ENCODE measurements at places on chromosomes 11 and 22. TPM values are rescaled to one million over a fixed set of nuclear protein-coding genes. Genes with fewer than 3 reads are reported as not detected.

The PPP2R1B gene
- total RNA-seq = 9.6 TPM

The YPEL1 gene
- total RNA-seq = 16.6 TPM

The SVIP gene
- 13.1 TPM for total RNA-seq

DNA sequence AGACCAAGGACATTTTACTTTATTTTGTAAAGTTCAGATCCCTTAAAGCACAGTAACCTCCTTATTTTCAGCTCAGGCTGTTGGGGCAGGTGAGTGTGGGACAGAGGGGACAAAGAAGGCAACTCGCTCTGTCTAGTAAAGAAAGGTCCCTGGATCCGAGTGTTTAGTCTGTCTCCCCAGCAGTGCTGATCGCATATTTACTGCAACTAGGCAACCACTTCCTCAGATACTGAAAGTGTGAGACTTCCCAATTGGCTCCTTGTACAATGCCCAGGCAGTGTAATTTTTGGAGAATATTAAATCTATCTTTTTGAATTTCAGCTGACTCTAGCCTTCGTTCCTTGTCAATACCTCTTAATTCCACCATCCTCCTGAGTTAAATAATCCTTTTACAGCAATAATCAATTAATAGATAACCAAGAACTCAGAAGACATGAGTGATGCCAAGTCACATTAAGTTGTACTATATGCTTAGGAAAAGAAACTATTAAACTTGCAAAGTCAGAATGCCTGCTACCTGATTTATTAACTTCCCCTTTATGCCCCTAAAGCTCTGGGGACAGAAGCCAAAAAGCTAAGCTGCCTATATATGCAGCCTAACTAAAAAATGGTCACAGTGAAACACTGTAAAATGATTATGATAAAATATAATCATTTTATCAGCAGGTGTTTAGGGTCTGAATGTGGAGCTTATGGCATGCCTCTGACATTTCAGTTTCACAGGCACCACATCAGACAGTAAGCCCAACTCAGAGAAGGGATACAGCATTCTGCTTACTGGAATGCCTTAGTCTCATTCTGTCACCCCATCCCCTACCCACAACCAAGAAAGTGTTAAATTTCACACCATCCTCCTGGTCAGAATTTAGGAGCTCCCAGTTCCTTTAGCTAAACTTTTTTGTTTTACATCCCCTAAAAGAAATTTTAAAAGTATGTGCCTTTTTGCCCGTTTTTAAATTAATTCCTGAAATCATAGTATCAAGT is 138.7 kb downstream of the TRIM44 start:
- H3K4me1 ChIP-seq = peaks cover 8% of the 10 kb centered on the region
- H3K27me3 ChIP-seq = no peaks in the 10 kb centered on the region

DNA sequence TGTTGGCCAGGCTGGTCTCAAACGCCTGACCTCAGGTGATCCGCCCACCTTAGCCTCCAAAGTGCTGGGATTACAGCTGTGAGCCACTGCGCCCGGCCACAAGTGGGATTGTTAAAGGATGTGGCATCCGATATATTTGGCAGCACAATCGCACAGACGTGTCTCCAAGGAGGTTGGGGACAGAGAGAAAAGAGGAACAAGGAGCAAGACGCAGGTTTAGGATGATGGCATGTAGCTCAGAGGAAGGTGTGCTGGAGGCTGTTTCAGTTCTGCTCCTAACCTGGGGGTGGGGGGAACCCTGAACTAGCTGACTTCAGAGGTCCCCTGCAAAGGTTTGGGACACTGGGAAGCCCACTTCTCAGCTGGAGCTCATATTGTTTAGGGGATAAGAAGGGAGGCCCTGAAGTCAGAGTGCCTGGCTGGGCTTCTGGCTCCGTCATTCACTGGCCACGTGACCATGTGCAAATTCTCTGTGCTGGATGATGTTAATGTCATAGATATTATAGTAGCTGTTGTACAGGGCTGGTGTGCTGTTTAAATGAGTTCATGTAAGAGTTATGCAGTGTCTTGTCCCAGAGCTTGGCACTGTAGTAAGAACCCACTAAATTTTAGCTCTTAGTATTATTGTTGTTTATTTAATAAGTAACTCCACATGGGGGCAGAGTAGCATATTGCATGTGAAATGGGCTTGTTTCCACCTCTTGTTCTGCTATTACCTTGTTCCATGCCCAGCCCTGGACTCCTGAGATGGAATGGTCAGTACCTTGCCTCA is 129.7 kb downstream of the ST3GAL4 start:
- no peak overlapping the region for H3K27ac ChIP-seq
- no peak for DNase-seq
- H3K4me1 ChIP-seq = peaks cover 8% of the 10 kb centered on the region
- no peak overlapping the region for H3K4me3 ChIP-seq
- no peaks in the 10 kb centered on the region for H3K36me3 ChIP-seq

DNA sequence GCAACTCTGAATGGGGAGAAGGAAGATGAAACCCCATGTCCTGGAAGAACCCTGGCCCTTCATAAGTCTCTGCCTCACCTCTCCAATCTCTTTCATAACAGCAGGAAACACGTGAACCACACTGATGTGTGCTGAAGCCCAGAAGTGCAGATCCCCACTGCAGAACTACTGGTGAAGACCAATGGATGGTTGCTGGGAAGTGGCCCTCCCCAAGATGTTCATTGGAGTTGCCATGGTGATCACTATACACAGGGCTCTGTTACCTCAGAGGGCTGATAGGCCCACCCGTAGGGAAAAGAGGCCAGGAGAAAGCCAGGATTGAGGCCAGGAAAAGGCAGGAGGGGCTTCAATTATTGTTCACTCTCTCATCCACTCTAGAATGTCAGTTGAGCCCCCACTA is 11.6 kb downstream of the TST start:
- peaks cover 17% of the 10 kb centered on the region for H3K27me3 ChIP-seq
- H3K4me1 ChIP-seq = peaks cover 34% of the 10 kb centered on the region
- no peak overlapping the region for H3K4me3 ChIP-seq
- DNase-seq = no peak
- no peaks in the 10 kb centered on the region for H3K36me3 ChIP-seq

- DNase-seq = no peak
- H3K27ac ChIP-seq = no peak overlapping the region
- no peak overlapping the region for H3K4me3 ChIP-seq
- no peaks in the 10 kb centered on the region for H3K27me3 ChIP-seq
These were observed 124.5 kb downstream of the TRIM44 start for GRCh38 chr11:35787013-35787504.

DNA sequence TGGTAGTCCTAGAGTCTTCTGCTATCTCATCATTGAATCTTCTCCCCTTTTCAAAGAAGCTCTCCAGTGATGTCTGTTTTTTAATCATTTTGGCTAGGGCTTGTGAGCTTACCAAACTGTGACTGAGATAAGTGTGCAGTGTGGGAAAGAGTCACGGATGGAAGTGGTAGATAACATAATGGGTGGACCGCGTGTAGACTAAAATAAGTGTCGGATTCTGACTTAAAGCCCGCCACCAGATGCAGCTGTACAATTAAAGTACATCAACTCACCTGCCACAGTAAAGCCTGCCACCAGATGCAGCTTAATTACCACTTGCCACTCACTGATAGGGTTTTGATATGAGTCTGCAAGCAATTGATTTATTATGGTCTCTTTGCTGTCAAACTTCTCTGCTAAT is 581.5 kb downstream of the LRRC4C start:
- no peak for DNase-seq
- H3K36me3 ChIP-seq = no peaks in the 10 kb centered on the region
- H3K27ac ChIP-seq = no peak overlapping the region
- H3K27me3 ChIP-seq = no peaks in the 10 kb centered on the region
- H3K4me3 ChIP-seq = no peak overlapping the region
- H3K4me1 ChIP-seq = no peaks in the 10 kb centered on the region

DNA sequence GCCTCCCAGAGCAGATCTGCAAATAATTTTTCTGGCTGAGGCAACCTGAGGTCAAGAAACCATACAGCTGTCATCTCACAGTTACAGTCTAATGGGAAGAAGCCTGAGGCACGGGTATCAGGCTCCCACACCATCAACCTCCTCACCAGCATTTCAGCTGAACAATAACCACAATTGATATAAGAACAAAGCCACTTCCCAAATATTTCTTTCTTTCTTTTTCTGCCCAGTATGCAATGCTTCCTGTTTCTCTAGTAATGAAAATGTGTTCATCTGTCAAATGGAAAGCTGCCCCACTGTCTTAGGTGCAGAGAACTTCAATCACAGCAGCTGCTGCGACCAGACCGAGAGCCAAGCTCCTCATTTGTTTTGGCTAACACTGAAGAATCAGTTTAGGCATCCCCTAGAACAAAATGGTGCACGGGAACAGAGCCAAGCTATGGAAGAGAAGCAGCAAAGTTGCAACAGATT is 108.4 kb downstream of the BLID start:
- H3K27ac ChIP-seq = peak overlapping the region; percentile 34
- peaks cover 12% of the 10 kb centered on the region for H3K4me1 ChIP-seq
- no peak for DNase-seq
- H3K4me3 ChIP-seq = no peak overlapping the region

DNA sequence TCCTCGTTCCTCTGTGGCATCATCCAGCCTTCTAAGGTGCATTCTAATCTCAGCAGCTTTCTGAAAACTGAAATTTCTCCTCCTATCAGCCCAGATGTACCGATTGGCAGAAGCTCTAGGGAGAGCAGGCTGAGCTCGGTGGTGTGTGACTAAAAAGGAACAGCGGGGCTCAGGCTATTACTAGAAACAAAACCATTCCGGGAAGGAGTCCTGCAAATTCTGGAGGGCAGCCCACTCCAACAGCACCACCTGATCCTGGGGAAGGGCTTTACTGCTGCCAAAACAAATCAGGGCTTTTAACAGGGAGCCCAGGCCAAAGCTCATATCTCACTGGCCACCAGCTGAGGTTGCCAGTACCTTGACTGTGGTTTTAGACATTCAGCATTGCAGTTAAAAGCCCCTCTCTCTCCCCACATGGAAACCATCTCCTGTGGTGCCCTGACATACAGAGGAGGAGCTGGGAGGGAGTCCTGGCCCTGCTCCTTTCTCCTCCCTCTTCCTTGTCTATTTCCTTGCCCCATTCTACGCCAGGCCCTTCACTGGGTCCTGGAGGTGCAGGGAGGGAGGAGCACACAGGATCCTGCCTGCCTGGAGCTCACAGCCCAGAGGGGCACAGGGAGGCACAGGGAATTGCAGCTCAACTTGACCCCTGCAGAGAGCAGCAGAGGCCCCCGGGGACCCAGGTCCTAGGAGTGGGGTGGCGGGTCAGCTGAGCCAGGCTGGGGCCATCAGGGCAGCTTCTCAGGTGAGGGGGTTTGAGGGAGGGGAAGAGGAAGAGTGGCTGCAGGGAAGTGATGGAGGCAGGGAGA is 889 bp downstream of the PLAAT4 start:
- H3K4me3 ChIP-seq = peak overlapping the region; percentile 63
- peak overlapping the region; percentile 86 for H3K27ac ChIP-seq
- H3K36me3 ChIP-seq = no peaks in the 10 kb centered on the region
- peaks cover 31% of the 10 kb centered on the region for H3K4me1 ChIP-seq

GRCh38 chr11:94017446-94017845 is 3.7 kb upstream of the HEPHL1 start:
- H3K4me1 ChIP-seq = no peaks in the 10 kb centered on the region
- no peaks in the 10 kb centered on the region for H3K27me3 ChIP-seq
- H3K27ac ChIP-seq = no peak overlapping the region
- no peaks in the 10 kb centered on the region for H3K36me3 ChIP-seq

- H3K4me1 ChIP-seq = peaks cover 8% of the 10 kb centered on the region
- H3K27ac ChIP-seq = no peak overlapping the region
- H3K36me3 ChIP-seq = no peaks in the 10 kb centered on the region
- H3K27me3 ChIP-seq = no peaks in the 10 kb centered on the region
- no peak for DNase-seq
These were observed 15.6 kb upstream of the JAM3 start for GRCh38 chr11:134052988-134053945.

DNA sequence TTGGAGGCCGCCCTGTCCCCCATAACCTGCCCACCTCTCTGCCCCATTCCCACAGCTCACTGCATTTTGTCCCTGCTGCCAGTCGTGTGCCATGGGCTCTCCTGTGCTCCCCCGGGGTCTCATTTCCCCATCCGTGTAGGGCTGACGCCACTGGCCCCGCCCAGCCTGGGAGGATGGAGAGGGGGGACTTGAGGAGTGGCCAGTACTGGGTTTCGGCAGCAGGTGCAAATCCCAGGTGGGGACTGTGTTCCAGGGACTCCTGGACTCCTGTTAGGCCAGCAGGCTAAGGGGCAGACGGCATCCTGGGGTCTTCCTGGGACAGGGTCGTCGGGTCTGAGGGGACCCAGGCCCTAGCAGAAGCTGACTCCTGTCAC is 1.2 kb upstream of the MYO7A start:
- H3K4me1 ChIP-seq = peaks cover 14% of the 10 kb centered on the region

DNA sequence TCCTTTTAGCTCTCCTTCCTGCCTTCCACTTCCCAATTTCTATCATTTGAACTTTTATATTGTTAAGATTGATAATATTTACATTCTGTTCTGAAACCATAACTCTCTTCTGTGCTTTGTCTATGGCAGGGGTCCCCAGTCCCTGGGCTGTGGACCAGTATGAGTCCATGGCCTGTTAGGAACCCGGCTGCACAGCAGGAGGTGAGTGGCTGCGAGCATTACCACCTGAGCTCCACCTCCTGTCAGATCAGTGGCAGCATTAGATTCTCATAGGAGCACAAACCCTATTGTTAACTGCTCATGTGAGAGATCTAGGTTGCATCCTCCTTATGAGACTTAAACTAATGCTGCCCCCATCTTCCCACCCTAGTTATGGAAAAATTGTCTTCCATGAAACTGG is 48.4 kb upstream of the HEPHL1 start:
- peak; percentile 26 for DNase-seq
- H3K4me3 ChIP-seq = no peak overlapping the region

DNA sequence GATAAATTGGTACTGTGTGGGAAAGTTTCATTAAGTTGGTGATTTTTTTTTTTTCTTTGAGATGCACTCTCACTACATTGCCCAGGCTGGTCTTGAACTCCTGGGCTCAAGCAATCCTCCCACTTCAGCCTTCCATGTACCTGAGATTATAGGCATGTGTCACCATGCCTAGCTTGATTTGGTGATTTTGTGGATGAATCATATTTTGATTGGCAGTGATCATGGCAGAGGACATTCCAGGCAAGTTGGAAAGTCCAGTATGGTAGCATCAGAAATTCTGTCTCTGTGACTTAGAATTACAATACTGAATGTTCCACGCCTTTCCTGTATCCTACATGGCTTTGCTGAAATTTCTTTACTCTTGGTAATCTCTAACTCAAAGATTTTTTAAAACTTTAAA is 49.4 kb downstream of the HORMAD2 start:
- H3K27me3 ChIP-seq = no peaks in the 10 kb centered on the region
- H3K36me3 ChIP-seq = no peaks in the 10 kb centered on the region
- no peak for DNase-seq
- H3K27ac ChIP-seq = no peak overlapping the region
- no peaks in the 10 kb centered on the region for H3K4me1 ChIP-seq

Data from esophagus muscularis mucosa (tissue), 4 donors.